ENCODE measurements at places on chromosomes 3 and 15. TPM values are rescaled to one million over a fixed set of nuclear protein-coding genes. Genes with fewer than 3 reads are reported as not detected.

CTDSPL gene
- total RNA-seq, result 15.3 TPM

GABRR3 gene
- not detected for total RNA-seq

SNX22 gene
- 2.1 TPM for total RNA-seq

SLC22A13 gene
- total RNA-seq, result 0.07 TPM

CHDH gene
- 36.1 TPM for total RNA-seq

TRPC1 gene
- total RNA-seq, result 40.3 TPM

TUSC7 gene
- total RNA-seq, result not detected

MME gene
- 5.5 TPM for total RNA-seq

UBAP1L gene
- total RNA-seq, result 5.1 TPM

FYTTD1 gene
- total RNA-seq, result 46.8 TPM

CHL1 gene
- total RNA-seq, result not detected

CYP19A1 gene
- total RNA-seq, result 0.69 TPM

SH2D7 gene
- total RNA-seq, result not detected
